Lung (tissue), 17 donors: ENCODE measurements at places on chromosomes 5 and 9. TPM values are rescaled to one million over a fixed set of nuclear protein-coding genes. Genes with fewer than 3 reads are reported as not detected.

- no peak for DNase-seq
Measured at GRCh38 chr9:82499337-82499736, 510.8 kb downstream of the SPATA31D1 start.

GRCh38 chr5:59501316-59501715 is 392.2 kb downstream of the PDE4D start:
- no peak for DNase-seq

- no peak for DNase-seq
Measured at GRCh38 chr5:56601641-56602071, 213.7 kb upstream of the MAP3K1 start.

- no peak for DNase-seq
Measured at GRCh38 chr5:58775701-58776262, 192.9 kb downstream of the RAB3C start.

The ELAVL2 gene
- total RNA-seq, result 1.7 TPM

The C9orf50 gene
- 0.28 TPM for total RNA-seq
